ENCODE measurements at places on chromosomes 4 and X.

DNA sequence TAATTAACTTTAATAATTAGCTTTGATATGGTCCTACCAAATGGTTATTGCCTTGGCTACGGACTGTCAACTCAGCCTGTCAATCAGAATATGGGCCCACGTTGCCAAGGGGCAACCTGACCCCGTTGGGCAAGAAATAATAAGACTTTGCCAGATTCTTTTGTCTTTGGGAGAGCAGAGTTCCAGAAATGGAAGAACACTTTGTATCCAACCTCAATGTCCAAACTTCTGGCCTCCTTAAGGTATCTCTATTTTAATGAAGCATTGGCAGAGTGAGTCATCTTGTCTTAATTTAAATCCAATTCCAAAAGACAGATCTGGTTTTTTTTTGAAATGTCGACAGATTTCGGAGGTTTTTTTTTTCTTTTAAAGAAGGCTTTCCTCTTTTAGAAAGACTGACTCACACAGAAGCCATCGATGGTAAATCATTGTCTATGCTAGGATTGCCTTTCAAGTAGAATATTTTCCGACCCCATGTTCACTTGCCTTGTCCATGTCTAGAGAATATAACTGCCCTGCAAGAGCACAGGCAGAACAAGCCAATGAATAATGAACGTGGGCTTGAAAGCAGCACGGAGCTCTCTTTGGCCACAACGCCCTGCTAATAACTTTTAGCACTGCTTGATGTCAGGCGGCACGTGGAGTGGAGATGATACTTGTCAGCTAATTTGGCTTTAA lies 190.3 kb upstream of the GATB start:
- DNase-seq = no peak

DNA sequence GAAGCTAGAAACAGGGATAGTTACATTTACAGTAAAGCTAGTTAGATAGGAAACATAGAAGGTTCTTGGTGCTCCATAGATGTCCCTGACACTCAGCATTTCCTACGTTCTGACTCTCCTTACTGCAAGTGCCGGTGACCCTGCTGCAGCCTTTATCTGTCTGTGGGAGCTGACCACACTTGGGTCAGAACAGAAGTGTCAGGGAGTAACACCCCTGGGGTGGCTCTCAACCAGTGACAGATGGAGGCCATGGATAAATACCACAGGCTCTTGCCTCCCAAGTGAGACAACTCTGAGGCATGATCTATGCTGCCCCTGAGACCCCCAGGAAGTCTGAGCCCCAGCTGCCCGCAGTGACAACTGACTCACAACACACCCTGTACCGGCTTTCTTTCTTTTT lies 69.8 kb downstream of the ANXA3 start:
- DNase-seq = no peak

DNA sequence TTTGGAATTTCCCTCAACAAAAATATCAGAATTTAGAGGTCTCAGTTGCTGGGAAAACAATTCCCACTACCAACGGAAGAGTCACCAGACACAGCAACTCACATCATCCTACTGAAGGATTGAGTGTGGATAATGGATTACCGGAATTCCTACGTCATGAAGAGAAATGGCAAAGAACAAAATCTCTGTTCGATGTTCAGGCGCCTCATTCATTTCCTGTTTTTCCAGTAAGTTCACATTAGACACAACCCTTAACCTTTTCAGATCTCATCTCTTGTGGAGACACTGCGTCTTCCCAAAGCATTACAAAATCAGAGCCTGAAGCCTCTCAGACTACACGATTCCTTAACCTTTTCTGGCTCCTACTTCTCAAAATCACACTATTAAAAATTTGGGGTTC lies 58.5 kb upstream of the CPEB2 start:
- no peak for DNase-seq

DNA sequence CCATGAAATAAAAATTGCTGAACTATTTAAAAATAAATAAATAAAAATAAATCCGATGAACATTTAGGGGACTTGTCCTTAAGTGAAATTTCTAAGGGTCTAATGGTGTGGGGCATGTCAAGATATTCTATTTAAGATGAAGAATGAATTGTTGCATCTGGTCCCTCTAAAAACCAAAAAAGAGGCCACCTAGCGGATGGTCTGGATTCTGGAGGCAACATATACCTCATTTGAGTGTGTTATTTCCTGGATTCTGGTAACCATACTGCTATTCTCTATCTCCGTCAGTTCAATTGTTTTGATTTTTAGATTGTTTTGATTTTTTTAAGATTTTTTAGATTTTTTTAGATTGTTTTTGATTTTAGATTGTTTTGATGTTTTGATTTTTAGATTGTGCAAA lies 28.3 kb downstream of the AGTR2 start:
- DNase-seq = no peak

DNA sequence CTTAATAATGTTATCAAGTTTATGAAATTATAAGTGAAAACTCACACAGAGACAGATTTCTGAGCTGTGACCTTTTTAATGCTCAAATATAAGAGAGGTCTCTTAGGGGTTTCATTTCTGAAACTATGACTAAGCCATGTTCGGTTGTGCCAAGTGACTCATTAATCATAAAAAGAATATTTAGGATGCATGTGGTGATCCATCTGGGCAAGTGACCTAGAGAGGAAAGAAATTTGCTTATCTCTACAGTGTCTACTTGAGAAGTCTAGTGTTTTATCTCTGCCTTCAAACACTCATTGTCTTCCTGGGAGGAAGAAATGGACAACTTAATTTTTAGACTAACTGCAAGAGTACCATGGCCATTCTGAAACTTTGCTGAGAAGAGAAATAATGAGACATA lies 545.3 kb upstream of the GRID2 start:
- DNase-seq = no peak

GRCh38 chrX:153877571-153878261 lies 8.3 kb downstream of the L1CAM start:
- no peak for DNase-seq

- no peak for DNase-seq
Measured at GRCh38 chrX:18956303-18957032, 27.4 kb downstream of the PHKA2 start.

GRCh38 chr4:89829470-89830138 lies 7.4 kb downstream of the SNCA start:
- DNase-seq = no peak

DNA sequence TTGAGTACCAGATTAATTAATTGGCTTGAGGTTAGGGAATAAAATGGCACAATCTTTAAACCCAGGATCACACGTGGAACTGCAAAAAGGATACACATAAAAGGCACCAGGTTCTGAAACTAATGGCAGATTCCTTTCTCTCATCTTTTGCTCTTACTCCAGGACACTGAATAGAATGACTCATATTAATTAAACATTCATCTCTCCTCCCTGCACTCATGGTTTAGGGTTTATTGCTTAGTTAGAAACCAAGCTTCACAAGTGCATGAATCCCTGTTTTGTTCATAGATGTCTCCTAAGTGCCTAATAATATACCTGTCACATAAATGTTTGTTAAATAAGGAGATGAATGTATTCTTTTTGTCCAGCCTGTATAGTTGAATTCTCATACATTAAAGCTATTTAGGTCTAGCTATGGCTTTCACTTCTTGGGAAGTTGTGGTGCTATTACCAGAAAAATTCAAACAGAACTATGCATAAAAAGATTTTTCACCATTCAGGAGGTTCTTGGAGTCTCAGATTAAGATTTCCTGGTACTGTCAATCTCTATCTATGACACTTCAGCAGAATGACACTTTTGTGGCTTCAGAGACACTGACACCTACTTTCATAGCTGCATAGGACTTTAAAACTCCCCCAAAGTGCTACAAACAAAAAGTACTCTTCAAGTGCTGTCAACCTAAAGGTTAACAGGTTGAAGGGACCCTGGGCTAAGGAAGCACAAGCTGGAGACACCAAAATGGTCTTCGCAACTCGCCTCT lies 7.4 kb downstream of the CORIN start:
- DNase-seq = no peak

DNA sequence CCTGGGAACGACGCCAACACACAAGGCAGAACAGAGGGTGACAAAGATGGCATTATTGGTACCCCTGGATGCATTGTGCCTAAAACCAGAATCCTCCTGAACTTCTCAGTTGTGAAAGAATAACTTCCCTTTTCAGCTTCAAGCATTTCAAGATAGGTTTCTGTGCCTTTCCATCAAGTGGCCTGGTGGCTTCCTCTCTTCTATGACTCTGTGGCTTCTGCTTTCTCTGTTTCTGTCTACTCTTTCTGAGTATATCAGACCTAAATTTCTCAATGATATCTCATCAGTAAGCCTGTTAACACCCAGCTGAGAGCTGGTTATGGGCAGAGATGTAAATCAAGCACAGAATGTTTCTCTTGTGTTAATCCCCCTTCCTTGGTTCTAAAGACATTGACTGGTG lies 21.4 kb upstream of the FAM9B start:
- no peak for DNase-seq

- DNase-seq = no peak
Measured at GRCh38 chrX:48107717-48108116, 22.7 kb upstream of the SPACA5B start.

DNA sequence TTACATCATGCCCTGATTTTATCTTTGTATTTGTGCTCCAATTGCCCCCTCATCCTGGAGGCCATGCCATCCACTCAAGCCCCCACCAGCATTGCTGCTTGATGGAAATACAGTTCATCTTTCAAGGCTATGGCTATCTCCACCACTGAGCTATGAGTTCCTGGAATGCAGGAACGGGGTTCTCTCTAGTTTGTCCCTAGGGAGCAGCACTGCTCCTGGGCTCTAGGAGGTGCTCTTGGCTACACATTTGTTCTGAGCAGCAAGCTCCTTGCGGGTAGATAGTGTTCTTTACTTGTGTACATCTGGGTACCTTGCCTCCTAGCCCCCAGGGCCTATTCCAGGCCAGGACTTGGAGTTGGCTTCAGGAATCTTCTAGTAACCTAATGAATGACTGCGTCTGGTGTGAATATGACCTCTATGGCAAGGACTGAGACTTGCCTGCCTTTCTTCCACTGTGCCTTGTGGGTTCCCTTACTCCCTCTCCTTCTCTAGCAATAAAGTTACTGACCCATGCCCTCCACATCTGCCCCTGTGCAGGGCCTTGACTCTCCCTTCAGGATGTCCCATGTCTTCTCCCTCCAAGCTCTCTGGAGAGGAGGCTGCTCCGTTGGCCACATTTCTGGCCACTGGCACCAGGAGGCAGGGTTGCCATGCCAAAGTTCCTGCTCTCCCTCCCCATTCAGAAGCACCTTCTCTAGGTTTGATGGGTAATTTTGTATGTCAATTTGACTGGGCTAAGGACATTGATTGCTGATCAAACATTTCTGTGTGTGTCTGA lies 7.6 kb downstream of the CITED1 start:
- no peak for DNase-seq

- DNase-seq = no peak
Measured at GRCh38 chr4:149845743-149846142, 30.1 kb upstream of the IQCM start.

DNA sequence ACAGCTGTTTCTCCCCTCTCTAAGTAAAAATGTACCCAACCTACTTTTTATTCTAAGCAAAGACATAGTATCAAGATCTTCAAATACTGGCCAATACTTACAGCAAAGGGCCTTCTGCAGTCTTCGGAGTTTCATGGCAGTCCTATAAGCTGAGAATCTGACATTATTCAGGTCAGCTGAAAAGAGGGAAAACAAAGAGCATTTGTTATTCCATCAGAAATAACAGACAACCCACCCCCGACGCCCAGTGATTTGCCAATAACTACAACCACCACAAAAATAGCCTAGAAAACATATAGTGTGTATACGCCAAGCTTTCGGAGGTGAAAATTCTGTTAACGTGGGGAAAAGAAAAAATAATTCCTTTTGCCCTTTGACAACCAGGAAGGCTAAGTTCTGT lies 151.1 kb upstream of the FTHL17 start:
- no peak for DNase-seq

GRCh38 chr4:95371476-95372224 lies 177.1 kb downstream of the UNC5C start:
- DNase-seq = no peak

- DNase-seq = no peak
Measured at GRCh38 chr4:17962171-17962570, 59.4 kb downstream of the LCORL start.

- DNase-seq = no peak
Measured at GRCh38 chr4:128451270-128451905, 163.8 kb upstream of the PGRMC2 start.

DNA sequence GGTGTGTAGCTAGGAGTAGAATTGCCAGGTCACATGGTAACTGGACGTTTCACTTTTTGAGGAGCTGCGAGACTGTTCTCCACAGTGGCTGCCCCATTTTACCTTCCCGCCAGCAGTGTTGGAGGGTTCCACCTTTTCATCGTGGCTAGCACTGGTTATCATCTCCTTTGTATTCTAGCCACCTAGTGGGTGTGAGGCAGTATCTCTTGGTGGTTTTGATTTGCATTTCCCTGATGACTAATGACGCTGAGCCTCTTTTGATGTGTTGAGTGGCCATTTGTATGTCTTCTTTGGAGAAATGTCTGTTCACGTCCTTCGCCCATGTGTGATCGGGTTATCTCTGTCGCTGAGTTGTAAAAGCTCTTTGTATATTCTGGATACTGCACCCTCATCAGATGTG lies 10.6 kb downstream of the ABCD1 start:
- DNase-seq = no peak

DNA sequence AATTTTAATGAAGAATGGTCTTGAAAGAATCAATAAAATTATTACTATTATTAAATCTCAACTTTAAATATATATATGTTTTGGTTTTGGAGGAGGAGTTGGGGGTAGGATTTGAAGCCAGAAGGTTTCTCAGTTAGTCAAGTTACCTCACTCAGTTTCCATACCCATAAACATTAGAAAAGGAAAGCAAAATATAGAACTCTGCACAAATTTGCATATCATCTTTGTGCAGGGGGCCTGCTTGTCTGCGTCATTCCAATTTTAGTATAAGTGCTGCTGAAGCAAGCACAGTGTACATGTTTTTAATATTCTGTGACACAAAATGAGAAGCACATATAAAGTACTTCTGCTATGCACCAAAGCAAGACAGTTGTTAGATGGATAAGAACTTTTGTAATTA lies 47.5 kb upstream of the SCRG1 start:
- DNase-seq = no peak

- DNase-seq = no peak
Measured at GRCh38 chr4:7518871-7519637, 84.3 kb upstream of the PSAPL1 start.

All from stimulated activated CD8-positive, alpha-beta memory T cell treated with anti-CD3 and anti-CD28 coated beads, Interleukin-12 subunit alpha, Interleukin-12 subunit beta, amount 100 ng/mL, for 4 hours (primary cell).